ENCODE measurements at places on chromosomes 2 and 18.

DNA sequence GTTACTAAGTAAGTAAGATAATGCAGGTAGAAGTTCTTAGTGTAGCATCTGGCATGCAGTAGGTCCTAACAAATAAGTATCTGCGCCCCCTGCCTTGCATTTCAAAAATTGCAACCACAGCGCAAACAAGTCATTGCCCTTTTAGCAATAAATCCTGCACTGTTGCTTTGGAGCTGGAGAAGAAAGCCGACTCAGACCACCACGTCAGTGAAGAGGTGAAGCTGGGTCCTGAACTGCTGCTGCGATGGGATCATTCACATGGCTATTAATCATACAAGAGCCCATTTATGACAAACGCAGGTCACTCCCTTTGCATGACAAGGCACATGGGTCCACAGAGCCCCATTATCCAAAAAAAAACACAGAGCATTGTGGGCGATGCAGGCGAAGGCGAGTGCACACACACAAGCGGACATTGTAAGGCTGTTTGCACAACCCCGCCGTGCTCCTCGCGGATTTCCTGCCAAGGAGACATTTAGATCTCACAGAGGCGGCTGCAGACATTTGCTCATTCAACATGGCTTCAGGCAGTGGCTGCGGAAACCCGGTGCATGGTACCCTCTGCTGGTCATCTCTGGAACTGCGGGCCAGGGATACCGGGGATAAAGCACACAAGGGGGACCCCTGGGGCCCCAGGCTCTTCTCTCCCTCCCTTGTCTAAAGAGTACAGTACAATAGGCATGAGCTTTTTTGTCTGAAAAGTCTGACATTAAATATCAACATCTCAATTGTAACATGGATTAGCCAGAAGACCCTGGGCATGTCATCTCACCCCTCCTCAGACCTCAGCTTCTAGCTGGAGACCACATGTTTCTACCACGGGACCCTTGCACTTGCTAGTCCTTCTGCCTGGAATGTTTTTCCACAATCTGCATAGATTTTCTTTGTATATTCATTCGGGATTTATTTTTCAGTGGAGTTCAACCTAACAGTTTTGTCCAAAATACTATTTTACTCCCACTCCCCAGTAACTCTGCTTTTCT, 56.7 kb downstream of the CYRIA start:
- peak; percentile 89 for DNase-seq

- DNase-seq: no peak
These were observed 166.0 kb downstream of the ARL4C start for GRCh38 chr2:234330902-234331301.

DNA sequence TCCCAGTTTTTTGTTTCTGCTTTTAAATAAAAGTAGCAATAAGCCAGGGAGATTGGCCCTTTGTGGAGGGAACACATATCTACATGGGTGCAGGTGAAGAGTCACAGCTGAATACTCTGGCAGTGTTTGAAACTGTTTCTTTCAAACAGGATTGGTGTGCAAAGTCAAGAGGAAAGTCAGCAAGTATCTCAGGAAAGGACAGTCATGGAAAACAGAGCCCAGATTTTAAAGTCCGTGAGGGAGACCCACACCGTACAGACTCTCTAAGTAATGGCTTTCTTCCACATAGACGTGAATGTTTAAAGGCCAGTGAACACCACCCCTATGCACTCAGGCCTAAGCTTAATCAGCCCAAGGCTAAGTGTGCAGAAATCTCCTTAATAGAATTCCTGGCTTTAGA, 95.3 kb downstream of the GFPT1 start:
- DNase-seq: no peak

DNA sequence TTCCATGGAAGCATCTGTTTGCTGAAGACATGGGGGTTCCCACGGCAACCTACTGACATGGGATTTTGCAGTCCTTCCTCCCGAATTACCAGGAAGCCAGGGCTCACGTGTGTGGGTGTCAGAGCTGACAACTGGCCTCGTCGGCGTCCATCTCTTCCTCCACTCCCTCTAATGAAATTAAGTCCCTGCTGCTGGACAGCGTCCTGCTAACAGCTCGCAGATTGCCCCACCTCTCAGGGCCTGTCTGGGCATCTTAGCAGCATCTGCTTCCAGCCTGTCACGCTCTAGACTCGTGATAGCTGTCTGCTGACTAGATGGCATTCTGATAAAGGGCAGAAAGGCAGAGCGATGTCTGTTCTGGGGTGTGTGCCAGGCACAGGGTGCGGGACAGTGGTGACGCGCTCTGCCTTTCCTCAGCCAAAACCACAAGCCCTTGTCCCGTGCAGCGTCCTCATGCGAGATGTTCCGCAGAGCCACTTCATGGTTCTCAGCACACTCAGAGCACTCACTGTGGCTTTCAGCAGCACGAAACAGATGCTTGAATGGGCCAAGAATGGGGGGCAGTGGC, 161.1 kb downstream of the ARL4C start:
- DNase-seq: peak; percentile 13

GRCh38 chr2:146189541-146189940, 1655.3 kb upstream of the ACVR2A start:
- DNase-seq: no peak

DNA sequence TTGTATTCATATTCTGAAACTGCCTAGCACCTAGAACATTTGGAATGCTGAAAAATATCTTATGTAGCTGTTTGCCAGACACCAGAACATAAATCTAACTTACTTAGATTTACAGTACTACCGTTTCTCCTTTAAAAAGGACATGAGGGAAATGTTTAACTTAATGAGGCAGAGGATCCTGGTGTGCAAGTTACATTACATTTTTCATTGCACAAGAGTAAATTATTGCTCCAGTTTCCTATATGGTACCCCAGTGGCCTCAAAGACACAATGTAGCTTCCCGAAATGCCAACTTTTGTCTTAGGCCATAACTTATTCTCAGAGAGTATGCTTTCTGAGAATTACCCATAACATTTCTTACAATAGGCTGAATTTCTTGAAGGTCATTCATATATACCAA, 105.5 kb upstream of the DTNA start:
- no peak for DNase-seq

All from stimulated activated CD4-positive, alpha-beta T cell treated with anti-CD3 and anti-CD28 coated beads, Interleukin-4, amount 100 ng/mL, for 1 hour (primary cell).